ENCODE measurements at places on chromosomes 3 and 15.

DNA sequence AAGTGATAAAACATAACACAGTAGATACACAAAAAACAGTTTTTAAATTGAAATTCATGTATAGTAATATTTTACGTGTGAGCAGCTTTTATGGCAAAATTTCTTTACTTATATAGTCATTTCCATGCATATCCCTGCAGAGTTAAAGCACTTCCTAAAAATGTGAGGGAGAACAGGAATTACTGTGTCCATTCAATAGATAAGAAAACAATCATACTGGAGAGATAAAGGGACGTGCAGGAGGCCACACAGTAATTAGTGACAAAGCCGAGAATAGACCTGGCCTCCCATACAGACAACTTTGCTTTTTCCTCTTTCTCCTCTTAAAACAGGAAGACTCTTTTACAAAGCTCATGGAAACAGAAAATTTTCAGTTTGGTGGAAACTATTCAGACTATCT is 247.5 kb downstream of the CDIN1 start:
- no peak for DNase-seq

DNA sequence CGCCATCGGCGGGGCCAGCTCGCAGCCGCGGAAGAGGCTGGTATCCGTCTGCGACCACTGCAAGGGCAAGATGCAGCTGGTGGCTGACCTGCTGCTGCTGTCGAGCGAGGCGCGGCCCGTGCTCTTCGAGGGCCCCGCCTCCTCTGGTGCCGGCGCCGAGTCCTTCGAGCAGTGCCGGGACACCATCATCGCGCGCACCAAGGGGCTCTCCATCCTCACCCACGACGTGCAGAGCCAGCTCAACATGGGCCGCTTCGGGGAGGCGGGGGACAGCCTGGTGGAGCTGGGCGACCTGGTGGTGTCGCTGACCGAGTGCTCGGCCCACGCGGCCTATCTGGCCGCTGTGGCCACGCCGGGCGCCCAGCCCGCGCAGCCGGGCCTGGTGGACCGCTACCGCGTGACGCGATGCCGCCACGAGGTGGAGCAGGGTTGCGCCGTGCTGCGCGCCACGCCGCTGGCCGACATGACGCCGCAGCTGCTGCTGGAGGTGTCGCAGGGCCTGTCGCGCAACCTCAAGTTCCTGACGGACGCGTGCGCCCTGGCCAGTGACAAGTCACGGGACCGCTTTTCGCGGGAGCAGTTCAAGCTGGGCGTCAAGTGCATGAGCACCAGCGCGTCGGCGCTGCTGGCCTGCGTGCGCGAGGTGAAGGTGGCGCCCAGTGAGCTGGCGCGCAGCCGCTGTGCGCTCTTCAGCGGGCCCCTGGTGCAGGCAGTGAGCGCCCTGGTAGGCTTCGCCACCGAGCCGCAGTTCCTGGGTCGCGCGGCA is 1.8 kb downstream of the TLNRD1 start:
- peak; percentile 23 for DNase-seq

DNA sequence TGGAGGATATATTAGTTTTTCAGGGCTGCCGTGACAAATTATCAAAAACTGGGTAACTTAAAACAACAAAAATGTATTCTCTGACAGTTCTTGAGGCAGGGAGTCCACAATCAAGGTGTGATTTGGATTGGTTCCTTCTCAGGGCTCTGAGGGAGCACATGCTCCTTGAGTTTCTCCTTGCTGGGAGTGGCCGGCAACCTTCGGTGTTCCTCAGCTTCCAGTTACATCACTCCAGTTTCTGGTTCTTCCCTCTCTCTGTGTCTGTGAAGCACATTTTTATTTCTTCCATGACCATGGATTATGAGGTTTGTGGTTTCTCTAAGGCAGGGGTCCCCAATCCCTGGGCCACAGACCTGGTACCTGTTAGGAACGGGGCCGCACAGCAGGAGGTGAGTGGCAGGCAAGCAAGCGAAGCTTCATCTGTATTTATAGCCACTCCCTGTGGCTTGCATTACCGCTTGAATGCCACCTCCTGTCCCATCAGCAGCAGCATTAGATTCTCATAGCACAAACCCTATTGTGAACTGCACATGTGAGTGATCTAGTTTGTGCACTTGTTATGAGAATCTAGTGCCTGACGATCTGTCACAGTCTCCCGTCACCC is 24.3 kb downstream of the LRRC28 start:
- no peak for DNase-seq

GRCh38 chr3:189941679-189942078 is 179.0 kb downstream of the P3H2 start:
- DNase-seq = no peak

DNA sequence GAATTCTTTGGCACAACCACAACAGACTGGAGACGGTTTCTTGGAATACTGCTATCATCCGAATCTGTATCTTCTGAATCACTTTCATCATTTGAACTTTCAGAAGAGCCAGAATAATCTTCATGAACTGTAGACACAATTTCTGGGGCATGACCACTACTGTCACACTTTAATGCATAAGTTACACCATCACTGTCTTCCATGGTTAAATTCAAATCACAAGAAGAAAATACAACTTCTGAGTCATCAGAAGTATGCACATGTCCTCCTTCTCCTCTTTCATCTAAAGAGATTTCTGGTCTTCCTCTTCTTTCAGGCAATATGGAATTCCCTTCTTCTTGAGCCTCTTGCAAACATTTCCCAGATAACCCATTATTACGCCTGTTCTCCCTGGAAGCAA is 42.5 kb downstream of the SETD2 start:
- DNase-seq = no peak

- DNase-seq = peak; percentile 11
Measured at GRCh38 chr3:48404440-48405342, 25.2 kb downstream of the PLXNB1 start.

GRCh38 chr15:50996641-50997040 is 88.2 kb downstream of the AP4E1 start:
- no peak for DNase-seq

- peak; percentile 13 for DNase-seq
Measured at GRCh38 chr3:8767667-8768363, 1.6 kb downstream of the OXTR start.

DNA sequence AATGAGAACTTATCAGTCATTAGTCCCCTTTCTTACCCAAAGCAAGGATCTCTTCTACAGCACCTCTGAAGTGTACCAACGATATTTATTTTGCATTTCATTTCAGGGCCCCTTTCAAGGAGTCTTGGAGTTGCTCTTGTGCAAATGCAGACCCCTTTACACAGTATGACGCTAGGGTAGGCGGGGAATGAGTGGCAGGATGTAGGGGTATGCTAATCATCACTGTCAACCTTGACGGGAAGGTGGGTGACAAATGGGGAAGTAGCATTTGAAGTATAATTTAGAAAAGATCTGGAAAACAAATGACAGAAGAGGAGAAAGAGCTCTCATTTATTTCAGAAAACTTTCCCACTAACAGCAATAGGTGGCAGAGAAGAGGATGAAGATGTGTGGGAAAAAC is 94.4 kb downstream of the LRRN1 start:
- DNase-seq = no peak

Data from pancreas (tissue), 10 donors.